ENCODE measurements at places on chromosomes 13 and 19.

DNA sequence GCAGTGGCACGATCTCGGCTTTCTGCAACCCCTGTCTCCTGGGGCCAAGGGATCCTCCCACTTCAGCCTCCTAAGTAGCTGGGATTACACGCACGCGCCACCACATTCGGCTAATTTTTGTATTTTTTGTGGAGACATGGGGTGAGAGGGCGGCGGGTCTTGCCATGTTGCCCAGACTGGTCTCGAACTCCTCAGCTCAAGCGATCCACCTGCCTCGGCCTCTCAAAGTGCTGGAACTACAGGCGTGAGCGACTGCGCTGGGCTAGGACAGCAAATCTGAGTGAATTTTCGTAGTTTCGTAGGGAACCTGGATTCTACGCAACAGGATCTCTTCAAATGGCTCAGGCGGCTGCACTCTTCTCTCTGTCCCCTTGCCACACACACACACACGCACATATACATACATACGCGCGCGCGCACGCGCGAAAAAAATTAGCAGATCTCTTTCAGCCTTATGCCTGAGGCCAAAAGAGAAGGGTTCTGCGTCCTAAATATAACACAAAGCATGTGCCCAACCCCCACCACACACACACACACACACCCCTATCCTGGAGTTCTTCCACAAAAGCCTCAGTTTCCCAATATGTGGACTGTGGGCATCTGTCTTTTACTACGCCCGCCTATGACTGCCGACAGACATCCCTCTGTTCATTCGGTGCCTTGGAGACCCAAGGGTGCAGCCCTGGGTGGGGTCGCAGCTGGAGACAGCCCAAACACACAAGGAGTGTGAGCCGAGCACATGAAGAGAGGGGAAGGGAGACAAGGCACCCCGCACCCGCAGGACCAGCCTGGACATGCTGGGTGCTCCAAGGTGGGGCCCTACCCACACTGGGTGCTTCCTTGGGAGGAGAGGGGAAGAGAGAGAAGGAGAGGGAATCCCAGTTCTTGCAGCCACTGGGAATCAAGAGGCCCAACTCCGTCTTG lies 616 bp downstream of the PINLYP start:
- no peak for DNase-seq

DNA sequence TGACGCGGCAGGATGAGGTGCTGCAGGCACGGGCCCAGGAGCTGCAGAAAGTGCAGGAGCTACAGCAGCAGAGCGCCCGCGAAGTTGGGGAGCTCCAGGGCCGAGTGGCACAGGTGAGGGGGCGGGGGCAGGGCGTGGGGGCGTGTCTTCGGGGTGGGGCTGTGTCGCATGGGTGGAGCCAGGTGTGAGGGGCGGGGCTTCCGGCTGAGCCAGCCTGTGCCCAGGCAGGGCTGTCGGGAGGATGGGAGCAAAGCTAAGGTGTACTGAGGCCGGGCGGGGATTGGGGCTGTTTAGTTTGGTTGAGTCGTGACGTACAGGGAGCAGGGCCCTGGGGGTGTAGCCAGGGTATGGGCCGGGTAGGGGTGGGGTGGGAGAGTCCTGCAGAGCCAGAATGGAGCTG lies 62.3 kb downstream of the KCNC3 start:
- no peak for DNase-seq

GRCh38 chr19:55460670-55461258 lies 678 bp downstream of the ISOC2 start:
- no peak for DNase-seq

DNA sequence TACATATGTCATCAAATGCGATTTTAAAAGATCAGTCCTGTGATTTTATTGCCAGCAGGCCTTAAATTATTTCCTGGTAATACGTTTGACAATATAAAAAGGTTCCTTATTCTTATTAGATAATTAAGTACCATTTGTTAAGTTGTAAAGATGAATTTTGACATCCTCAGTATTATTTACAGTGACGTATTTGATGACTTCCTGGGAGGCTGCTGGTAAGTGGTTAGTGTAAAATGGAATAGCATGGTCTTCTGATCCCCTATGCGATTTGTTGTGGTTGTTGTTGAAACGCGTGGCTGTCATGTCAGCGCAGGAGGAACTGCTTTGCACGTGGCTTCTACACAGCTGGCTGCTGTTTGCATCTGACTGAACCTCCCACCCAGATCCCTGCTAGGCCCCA lies 99.7 kb downstream of the DCLK1 start:
- no peak for DNase-seq

GRCh38 chr19:49560358-49560900 lies 19.9 kb downstream of the NOSIP start:
- DNase-seq, result no peak

- DNase-seq, result no peak
Measured at GRCh38 chr13:47837104-47837880, 163.8 kb downstream of the SUCLA2 start.

- no peak for DNase-seq
Measured at GRCh38 chr19:15173746-15174404, 26.9 kb downstream of the NOTCH3 start.

DNA sequence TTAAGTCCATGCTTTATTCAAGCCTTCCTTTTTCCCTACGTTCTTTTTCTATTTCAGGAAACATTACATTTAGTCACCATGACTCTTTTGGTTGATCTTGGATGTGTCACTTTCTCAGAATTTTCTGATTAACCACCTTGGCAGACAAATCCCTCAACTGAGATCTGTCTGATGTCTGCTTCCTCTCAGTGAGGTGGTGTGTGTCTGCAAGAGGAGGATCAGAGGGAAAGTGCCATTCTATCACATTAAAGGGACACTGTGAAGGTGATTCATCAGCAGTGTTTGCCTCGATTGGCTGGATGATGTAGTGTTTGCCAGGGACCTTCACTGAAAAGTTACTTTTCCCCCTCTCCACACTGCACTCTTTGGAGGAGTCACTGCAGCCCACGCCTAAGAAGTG lies 3.0 kb upstream of the CCNP start:
- no peak for DNase-seq

DNA sequence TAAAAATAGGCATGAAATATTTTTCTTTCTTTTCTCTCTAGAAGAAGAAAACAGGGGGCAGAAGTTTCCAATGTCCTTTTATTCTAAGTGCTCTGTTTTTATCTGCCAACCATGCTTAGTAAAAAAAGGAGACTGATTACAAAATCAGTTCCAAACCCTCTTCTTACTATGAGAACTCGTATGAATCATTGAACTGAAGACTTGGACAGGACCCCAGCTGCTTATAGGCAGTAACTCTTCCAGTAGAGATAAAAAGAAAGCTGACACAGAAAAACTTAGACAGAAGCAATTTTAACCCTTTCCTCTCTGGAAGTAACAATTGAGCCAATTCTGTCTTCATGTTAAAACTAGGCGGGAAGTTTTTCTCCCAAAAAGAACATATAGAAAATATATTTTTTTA lies 24.5 kb upstream of the FREM2 start:
- no peak for DNase-seq

- no peak for DNase-seq
Measured at GRCh38 chr19:23802290-23802689, 43.6 kb upstream of the ZNF681 start.

DNA sequence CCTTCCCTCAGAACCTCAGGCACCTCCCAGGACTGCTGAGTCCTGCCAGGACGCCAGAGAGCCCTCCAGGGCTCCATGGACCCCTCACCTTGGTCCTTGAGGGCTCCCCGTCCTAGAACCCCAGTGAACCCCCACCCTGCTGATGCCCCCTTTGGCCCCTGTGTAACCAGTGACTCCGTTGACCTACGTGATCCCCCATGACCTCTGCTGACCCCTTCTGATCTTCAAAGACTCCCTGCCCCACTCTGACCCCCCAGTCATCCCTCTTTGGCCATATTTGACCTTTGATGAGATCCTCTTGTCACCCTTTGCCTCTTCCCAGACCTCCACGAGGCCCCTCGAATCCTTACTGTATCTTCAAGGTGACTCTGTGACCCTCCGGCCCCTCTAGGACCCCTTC lies 91.3 kb downstream of the MAP4K1 start:
- no peak for DNase-seq

DNA sequence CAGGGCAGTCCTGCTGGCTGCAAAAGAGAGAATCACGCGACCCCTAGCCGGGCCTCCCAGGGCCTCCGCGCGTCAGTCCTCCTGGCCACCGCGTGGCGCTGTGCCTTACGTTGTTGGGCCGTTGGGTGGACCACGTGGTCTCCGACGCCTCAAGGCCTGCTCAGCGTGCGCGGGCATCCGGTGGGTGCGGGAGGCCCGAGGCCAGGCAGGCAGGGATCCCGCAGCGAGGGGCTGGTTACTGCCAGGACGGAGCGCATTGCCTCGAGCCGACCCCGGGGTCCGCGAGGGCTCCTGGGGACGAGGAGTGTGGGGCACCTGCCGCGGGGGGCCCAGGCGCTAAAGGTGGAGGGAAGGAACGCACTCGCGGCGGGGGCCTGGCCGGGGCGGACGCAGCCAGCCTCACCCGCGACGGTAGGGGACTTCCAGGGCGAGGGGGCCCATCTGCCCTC lies at the start of gene TDRD12:
Gene TDRD12 (plus strand): TSS at position 157 of the 449 bp plus-strand sequence. CDS start 306 bp downstream, outside the sequence.
- DNase-seq, result no peak

DNA sequence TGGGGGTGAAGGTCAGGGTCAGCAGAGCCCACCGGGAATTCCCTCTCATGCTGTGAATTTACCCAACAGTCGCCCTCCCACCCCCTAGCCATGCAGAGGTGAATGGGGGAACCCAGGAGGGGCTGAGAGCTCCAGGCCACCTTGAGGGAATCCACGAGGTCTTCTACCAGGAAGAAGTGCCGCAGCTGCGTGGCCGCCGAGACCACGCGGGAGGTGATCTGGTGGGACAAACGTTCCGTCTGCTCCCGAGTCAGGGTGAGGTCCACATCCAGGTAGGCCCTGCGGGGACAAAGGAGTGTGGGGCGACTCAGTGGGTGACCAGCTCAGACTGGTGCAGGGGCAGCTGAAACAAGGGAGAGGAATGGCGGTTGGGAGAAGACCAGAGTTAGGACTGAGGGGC lies 8.1 kb downstream of the RTN2 start:
- no peak for DNase-seq

DNA sequence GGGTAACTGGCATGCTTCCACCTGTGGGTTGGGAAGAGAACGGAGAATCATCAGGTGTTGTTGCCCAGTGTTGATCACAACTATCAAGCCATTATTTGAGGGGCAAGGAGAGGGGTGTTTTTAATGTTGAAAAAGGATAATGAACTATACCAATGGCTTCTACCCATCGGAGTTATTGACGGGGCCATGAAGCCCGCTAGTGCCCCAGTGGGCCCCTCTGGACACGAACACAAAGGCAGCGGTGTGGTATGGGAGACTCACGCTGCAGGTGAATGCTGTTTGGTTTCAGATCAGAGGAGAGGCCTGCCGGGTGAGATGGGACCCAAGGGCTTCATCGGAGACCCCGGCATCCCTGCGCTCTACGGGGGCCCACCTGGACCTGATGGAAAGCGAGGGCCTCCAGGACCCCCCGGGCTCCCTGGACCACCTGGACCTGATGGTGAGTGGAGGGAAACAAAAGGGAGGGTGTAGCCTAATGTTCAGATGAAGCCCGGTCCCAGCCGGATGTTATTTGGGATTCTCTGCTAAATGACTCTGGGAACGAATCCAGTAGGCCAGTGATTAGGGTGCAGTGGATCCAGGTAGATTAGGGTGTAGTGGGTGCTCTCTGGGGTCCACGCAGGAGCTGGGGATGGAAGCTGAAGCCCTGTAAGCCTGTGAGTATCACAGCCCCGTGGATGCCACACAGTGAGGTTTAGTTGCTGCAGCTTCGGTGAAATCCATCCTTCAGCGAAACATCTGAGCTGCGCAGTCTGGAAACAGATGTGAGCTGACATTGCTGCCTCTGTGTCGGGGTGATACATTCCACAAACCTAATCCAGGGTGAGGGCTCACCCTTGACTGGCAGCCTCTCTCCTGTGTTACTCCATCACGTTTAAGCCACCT lies 111.3 kb downstream of the RAB20 start:
- DNase-seq, result no peak

GRCh38 chr13:99374994-99375737 lies 68.0 kb upstream of the GPR183 start:
- DNase-seq, result no peak

DNA sequence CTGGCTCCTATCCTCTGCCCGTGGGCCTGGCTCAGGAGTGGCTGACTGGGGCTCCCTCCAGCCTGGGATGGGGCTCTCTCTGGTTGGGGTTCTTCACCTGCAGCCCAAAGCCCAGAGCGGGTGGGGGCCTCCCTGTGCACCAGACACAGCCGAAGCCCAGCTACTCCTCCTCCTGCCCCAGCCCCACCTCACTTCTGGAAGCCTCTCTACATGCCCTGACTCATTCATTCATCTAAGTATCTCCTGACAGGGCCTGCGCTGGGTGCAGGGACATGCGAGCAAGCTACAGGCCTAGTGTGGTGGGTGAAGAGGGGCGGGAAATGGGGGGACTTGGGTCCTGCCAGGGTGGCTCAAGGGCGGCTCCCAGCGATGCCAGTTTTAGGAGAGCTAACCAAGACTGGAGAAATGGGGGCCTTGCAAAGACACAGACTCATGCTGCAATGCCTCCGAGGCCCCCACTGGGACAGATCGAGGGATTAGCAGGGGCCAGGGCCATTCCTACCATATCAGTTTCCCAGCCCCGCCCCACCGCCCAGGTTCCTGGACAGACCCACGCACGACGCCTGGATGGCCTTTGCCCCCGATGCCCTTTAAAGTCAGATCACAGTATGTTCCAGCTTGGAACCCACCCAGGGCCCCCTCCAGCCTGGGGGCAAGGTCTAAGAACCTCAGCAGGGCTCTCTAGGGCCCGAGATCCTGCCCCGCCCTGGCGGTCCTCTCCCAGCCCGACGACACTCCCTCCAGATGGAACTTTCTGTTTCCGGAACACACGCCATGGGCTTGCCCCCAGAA lies 12.6 kb downstream of the LSM4 start:
- no peak for DNase-seq

DNA sequence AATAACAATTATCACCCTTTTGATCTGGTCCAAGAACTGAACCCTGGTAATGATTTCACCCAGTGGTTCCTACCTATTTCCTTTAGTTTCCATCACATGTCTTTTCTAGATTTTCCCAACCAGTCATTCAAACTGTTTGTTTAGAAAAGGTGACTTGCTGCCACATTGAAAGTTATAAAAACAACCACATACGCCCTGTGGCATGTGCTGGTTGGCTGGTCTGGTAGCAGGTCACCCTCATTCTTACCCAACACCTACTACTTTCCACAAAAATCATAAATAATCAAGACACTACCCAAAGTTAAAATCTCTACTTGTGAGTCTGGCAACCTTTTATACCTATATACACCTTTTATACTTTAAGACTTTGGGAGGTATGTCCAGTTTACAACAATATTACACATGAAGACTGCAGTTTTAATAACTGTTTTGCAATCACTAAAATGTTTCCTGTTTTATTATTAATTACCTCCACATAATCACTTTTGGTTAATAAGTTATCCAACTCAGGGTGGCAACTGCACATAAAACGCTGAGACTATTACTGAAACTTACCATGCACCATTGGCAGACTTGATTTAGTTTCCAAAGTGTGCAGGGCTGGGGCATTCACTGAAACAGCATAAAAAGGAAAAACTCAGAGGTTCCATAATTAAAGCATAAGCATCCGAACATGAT lies 38.9 kb downstream of the DZIP1 start:
- DNase-seq, result no peak

DNA sequence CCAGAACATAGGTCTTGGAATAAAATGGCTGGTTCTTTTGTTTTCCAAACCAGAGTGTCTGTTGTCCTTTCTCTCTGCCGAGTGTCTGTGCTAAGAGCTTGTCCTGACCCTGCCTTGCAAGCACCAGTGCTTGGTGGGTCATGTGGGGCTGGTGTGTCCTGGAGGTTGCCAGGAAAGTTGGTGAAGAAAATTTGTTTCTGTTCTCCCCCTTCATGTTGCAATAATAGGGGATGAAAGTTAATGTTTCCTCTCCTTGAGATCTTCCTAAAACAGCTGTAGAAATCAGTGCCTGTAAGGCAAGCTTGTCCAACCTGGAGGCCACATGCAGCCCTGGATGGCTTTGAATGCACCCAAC lies 2.7 kb downstream of the HAMP start:
- no peak for DNase-seq

GRCh38 chr19:38869160-38869835 lies 8.8 kb downstream of the RINL start:
- DNase-seq, result no peak
